ENCODE measurements at places on chromosomes 6 and 20. TPM values are rescaled to one million over a fixed set of nuclear protein-coding genes. Genes with fewer than 3 reads are reported as not detected.

DNA sequence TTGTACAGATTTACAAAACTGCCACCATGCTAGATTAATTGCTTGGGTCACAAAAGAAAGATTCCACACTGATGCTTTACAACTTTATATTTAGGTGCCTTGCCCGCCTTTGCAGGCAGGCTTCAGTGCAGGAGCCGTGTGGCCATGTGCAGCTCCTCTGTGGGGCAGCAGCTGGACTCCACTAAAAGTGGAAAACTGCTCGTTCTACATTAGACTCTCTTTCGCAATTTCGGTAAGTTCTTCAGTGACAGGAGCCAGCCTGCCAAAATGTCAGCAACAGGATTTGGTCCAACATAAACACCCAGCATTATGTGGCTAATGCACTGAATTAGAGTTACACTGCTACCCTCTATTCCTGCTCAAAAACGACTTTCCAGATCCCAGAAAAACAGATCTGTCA is 174.4 kb upstream of the KCNK16 start:
- DNase-seq = no peak

DNA sequence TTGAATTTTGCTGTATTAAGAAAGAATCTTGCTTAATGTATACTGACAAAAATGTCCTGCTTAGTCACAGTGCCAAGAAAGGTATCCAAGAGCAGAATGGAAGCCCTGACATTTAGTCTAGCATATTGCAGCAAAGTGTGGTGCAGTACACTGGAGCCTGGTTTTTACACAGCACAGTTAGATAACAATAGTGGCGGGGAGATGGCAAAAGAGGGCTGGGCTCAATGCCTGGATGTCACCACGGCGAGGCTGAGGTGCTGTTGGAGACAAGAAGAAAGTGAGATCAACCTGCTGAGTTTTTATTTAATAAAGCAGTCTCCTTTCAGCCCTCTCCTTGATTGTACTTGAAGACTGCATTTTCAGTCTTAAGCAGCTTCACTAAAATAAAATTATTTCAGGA is 426.0 kb downstream of the LMBRD1 start:
- DNase-seq = no peak

The CD93 gene
- 5.7 TPM for polyA plus RNA-seq

The CST2 gene
- not detected for polyA plus RNA-seq

- DNase-seq = no peak
Measured at GRCh38 chr20:32201296-32201976, 6.1 kb downstream of the PLAGL2 start.

DNA sequence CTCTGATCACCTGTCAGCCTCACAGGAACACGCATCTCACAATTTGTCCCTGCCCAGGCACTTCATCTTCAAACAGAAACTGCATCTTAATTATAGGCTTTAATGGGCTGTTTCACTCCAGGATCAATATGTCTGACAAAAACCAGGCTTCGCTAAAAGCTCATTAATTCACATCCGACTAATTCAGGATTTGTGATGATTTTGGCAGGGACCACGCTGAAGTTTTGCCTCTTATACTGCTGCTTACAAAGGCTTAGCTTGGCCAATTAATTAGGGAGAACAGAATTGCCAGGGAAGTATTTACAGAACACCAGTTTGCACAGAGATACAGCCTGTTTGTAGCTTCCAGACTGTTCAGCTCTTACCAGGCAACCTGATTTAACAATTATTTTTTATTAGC is 541.0 kb upstream of the SPTLC3 start:
- no peak for DNase-seq
